COR-L47 (cell line): ENCODE measurements at places on chromosomes 2 and 18.

DNA sequence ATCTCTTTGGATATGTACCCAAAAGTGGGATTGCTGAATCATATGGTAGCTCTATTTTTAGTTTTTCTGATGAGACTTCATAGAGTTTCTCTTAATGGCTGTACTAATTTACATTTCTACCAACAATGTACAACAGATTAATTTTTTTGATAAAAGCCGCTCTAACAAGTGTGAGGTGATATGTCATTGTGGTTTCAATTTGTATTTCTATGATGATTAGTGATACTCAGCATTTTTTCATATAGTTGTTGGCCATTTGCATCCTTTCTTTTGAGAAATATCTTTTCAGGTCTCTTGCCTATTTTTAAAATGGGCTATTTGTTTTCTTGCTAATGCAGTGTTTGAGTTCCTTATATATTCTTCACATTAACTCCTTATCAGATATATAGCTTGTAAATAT, 4.3 kb downstream of the IL18RAP start:
- DNase-seq = no peak

DNA sequence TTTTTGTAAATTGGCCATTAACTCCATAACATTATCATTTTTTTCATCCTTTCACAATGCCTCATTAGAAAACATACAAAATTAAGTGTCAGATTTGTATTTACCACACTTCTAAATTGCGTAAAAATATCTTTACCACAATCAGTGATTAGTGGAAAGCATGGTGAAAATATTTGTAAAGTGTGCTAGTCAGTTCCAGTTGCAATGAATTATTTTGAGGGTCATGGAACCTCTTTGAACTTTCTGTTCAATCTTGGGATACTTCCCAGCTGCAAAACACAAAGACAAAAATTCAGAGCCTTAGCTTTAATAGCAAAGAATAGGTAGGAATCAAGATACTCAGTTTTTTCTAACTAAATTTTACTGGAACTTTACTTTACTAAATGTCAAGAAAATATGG, 4.0 kb upstream of the COL3A1 start:
- DNase-seq = no peak

DNA sequence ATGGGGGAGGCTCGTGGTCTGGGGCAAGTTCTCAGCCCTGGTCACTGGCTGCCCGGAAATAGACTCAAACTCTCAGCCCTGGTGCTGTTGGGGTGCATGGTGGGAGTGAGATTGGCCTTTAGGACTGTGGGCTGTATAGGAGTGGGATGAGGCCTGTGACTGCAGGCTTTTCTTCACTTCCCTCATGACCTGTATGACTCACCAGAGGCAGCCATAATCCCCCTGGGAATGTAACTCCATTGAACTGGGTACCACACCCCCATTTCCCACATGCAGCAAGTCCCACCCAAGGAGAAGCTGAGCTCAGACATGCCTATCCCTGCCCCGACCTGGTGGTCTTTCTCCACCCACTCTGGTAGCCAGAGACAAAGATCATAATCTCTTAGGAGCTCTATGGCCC, 177.7 kb upstream of the OSR1 start:
- no peak for DNase-seq

GRCh38 chr18:77397617-77398016, 148.0 kb downstream of the GALR1 start:
- DNase-seq = no peak

DNA sequence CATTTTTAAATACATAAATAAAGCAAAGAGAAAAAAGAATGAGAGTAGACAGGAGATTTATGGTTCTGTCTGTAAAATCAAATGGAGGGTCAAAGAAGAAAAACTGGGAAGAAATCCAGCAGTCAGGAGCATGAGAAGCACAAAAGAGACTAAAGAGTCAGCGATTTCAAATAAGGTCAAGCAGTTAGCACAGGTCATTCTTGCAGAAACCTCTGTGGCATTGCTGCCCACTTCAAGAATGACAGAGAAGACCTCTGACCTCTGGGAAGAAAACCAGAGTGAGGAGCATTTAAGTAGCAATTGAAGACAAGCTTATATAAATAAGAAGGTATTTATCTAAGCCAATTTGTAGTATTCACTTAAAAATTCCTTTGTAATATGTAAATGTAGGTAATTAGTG, 172.0 kb upstream of the SPOPL start:
- no peak for DNase-seq

GRCh38 chr2:25453199-25453905, 111.6 kb upstream of the DNMT3A start:
- DNase-seq = no peak

DNA sequence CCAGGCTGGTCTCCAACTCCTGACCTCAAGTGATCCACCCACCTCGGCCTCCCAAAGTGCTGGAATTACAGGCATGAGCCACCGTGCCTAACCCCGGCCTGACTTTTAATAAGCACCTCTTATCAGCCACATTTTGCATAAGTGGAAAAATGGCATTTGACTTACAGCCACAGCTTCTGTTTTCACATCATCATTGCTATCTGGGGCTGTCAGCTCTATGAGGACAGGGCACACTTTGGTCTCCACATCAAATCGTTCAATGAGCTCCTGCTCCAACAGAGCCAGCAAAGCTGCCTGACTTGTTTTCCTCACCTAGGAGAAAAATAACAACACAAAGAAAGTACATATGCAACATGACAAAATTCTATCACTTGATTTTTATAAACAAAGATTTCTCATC, 26.4 kb downstream of the PPP4R1 start:
- no peak for DNase-seq

- no peak for DNase-seq
Measured at GRCh38 chr18:47746615-47747014, 183.8 kb downstream of the SMAD2 start.

DNA sequence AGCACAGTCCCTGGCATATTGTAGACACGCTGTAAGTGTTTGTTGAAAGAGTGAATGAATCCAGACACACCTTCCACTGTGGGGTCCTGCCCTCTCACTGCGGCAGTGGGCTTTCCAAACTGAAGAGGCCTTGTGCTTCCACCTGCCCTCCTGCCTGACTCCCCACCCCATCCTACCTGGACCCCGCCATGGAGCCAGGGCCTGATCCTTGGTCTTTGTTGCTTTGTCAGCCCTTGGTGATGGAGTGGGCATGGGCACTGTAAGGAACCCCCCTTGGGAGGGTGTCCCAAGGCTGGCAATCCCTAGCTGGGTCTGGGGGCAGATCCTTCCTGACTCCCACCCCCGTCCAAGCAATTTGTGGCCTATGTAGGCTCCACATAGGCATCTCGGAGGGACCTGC, 33.1 kb downstream of the KLHL29 start:
- DNase-seq = no peak

- no peak for DNase-seq
Measured at GRCh38 chr18:35861367-35862118, 110.9 kb upstream of the RMP24 start.

GRCh38 chr2:136766073-136766404, 694 bp downstream of the THSD7B start:
- no peak for DNase-seq

DNA sequence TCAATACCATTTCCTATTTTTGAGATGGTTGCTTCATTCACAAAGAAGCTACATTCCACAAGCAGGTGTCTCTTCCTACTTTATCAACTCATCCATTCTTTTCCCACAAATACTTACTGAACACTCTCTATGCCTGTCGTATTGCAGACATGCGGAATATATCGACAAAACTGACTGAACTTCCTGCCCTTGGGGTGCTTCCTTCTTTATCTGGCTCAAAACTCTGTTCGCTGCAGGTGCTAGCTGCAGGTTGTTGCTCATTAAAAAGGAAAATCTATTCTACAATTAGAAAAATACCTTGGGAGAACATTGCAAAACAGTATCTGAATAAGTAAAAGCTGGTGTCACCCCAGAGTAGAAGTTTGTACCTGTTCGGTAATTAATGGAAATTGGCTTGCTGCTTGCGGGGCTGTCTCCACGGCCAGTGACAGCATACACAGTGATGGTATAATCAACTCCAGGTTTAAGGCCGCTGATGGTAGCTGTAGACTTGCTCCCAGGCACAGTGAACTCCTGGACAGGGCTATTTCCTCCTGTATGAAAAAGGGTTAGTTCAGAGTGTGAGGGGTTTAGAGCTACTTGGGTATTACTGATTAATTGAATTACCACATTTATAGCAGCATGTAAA, 52.1 kb downstream of the FN1 start:
- DNase-seq = no peak

DNA sequence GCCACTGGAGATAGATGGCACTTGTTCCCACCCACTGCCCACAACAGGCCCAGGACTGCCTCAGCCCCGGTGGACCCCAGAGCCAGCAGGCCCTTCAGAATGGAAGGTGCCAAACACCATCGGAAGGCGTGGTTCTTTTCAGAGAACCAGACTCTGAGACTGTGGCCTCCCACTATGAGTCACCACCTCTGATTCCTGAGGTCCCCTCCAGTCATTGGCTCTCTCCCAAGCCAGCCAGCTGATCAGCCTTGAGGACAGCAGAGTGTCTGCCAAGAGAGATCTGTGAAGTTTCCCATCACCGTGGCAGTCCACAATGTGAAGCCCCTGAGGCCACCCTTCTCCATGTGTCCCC, 10.4 kb upstream of the MAP3K2 start:
- DNase-seq = peak; percentile 56

DNA sequence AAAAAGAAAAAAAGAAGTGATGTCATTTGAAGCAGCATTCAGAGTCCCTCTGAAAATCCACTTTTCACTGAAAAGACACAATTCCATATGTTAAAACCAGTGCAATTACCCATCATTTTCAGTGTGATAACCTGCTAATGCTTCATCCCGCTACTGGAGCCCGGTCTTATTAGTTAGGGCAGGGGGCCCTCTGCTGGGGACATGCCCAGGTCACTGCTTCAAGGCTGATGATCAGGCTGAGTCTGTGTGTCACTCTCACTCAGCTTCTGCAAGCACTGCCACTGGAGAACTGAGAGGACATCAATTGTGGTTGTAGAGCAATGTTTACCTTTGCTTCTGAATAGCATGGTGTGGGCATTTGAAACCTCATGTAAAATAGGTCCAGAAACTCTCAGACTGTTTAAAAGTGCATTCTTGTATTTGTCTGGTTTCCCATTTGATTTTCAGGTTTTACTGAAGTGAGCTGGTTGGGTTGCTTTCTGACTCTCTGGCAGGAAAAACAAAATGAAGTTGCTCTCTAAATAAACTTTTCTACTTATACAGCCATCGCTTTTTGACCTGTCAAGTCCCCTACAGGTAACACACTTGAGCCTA, 49.2 kb upstream of the NXPH2 start:
- DNase-seq = peak; percentile 49

DNA sequence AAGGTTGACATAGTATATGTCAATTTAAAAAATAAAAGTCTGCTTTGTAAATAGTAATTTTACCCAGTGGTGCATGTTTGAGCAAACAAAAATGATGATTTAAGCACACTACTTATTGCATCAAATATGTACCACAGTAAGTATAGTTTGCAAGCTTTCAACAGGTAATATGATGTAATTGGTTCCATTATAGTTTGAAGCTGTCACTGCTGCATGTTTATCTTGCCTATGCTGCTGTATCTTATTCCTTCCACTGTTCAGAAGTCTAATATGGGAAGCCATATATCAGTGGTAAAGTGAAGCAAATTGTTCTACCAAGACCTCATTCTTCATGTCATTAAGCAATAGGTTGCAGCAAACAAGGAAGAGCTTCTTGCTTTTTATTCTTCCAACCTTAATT, 78.6 kb upstream of the CSRNP3 start:
- peak; percentile 45 for DNase-seq

DNA sequence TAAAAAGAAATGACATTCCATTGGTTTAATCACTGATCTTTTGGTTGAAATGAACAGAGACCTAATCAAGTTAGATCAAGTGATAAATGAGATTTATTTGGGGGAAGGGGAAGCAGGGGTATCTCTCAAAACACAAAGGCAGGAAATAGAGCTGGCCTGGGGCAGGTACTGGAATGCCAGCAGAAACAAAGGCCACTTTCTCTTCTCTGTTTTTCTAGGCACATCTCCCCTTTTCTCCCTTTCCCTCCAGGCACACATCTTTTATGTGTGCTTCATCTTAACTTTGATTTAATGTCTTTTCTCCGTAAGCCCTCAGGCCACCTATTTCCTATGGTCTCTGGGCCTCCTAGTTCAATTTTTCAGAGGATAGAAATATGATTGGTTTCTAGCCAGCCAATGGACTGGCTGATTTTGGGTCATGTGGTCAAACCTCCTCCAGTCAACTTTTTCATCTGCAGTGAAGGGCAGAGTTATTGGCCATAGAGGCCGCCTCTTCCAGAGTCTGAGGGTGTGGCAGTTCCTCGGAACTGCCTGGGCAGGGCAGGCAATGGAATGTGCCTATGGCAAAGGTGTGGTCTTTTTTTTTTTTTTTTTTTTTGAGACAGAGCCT, 58.9 kb upstream of the FAM136A start:
- no peak for DNase-seq

DNA sequence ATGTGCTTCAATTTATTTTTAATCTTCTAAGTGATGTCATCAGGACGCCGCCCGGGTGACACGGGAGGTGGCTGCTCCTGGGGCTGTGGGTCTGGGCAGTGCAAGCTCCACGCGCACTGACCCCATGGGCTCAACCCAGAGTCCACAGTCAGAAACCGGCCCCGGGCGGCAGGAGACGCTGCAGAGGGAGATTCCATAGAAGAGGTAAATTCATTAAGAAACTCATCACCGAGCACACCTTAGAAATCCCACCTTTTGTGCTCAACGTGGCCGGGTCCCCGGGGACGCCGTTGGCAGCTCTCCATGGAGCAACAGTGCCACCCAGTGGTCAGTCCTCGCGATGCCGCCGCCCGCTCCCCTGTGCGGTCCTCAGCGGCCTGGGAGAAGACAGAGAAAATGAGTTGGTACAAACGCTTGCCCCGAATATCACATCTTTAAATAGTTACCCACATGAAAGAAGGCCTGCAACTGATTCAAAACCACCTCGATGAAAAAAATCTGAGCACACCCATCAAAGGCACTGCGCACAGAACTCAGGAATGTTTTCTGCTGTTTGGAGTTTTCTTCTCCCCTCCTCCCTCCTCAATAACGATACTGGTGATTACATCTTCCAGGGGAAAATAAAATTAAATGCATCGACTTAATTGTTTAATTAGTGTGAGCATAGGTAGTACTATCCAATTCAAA, 92.6 kb downstream of the CMPK2 start:
- peak; percentile 66 for DNase-seq

- DNase-seq = no peak
Measured at GRCh38 chr2:191013682-191013931, 364 bp downstream of the STAT1 start.

DNA sequence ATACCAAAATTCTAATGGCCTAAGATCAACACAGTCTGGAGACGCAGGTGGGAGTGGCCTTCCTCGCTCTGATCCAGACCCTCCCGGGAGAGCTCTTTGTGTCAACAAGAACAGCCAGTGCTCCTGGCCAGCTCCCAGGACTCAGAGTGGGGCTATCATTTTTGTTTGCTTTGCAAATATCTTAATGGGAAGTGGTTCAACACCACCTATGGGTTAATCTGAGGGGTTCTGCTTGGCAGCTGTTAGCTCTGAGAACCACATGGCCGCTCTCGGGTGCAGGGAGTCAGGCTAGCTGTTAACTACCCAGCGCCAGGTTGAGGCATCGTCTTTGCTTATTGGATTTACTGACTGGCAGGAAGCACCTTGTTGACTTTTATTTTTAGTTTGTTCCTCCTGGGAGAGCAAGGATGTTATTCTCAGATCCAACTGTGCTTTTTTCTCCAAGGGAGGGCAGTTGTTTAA, 184.8 kb upstream of the SP5 start:
- peak; percentile 99 for DNase-seq
